Activated naive CD4-positive, alpha-beta T cell treated with anti-CD3 and anti-CD28 coated beads, Interleukin-2, amount 10 ng/mL, durations not matched to agents 5 hours and 36 hours (primary cell): ENCODE measurements at places on chromosomes 12 and 14. TPM values are rescaled to one million over a fixed set of nuclear protein-coding genes. Genes with fewer than 3 reads are reported as not detected.

BATF gene
- 32.7 TPM for total RNA-seq

IL31 gene
- not detected for total RNA-seq

SERPINA10 gene
- total RNA-seq: not detected

PKP2 gene
- total RNA-seq: 0.14 TPM

PTPRB gene
- total RNA-seq: not detected

PRH2 gene
- total RNA-seq: not detected

ACOT6 gene
- total RNA-seq: not detected

ESPL1 gene
- 71.4 TPM for total RNA-seq

LMO3 gene
- not detected for total RNA-seq

TC2N gene
- 207 TPM for total RNA-seq

EP400 gene
- total RNA-seq: 47.1 TPM

HSPA2 gene
- 2.4 TPM for total RNA-seq

SLC35F4 gene
- not detected for total RNA-seq

ANO4 gene
- not detected for total RNA-seq

SOX5 gene
- total RNA-seq: not detected

TMEM233 gene
- total RNA-seq: not detected

CLEC4D gene
- not detected for total RNA-seq

STYK1 gene
- 0.34 TPM for total RNA-seq

ADAMTS20 gene
- not detected for total RNA-seq

CLEC1B gene
- total RNA-seq: not detected

TMPRSS12 gene
- not detected for total RNA-seq

MYH6 gene
- total RNA-seq: not detected

PRR4 gene
- total RNA-seq: 1.5 TPM

DLST gene
- total RNA-seq: 97.8 TPM

TRPV4 gene
- total RNA-seq: not detected

TAC3 gene
- total RNA-seq: not detected

GEMIN2 gene
- 17.2 TPM for total RNA-seq

NKX2-1 gene
- not detected for total RNA-seq

ALDH1L2 gene
- 0.13 TPM for total RNA-seq
